ENCODE measurements at places on chromosomes 16 and 17.

DNA sequence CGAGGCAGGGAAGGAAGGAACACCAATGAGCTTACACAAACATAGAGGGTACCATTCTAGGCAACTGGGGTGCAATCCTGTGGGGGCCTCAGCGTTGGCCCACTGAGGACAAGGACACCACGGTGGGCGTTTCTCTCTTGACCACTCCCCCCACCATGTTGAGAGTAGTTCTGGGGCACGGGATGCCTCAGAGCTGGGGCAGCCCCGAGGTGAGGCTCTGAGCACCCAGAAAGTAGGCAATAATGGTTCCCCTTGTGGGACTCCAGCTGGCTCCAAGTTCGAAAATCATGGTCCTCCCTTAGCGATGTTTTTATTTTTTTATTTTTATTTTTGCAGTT lies 5.1 kb downstream of the PRSS21 start:
- DNase-seq: no peak

DNA sequence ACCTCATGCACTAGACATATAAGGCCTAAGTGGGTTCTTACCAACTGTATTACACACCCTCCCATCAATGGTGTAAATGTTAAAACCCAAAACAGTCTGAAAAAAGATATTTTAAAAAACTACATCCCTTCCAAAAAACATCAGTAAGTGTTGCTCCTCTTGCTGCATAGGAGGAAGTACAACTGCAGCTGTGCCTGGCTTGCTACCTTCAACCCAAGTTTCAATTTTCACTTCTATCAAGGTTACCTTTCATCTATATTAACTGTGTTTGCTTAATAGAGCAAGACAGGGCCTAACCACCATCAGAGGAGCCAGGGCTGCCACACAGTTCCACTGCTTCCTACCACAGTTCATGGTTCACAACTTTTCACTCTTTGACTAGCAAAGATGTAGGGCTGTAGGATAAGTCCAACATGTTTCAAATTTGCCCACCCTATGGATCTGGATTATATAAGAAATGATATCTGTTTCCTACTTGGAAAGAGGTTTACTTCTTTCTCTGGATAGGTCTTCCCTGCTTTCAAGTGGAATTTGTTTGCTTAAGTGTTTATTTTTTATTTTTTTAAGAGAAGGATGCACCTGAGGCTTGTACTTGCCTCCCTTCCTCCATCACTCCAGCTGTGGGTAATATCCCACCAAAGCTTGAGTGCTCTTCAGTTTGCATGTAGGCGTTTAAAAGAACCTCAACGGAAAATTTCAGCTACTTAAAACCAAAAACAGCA lies 56.7 kb downstream of the GRB7 start:
- DNase-seq: no peak

GRCh38 chr17:30939051-30939689 lies 17.4 kb downstream of the ADAP2 start:
- DNase-seq: no peak

- no peak for DNase-seq
These were observed 199.3 kb downstream of the NTN1 start for GRCh38 chr17:9220398-9221146.

DNA sequence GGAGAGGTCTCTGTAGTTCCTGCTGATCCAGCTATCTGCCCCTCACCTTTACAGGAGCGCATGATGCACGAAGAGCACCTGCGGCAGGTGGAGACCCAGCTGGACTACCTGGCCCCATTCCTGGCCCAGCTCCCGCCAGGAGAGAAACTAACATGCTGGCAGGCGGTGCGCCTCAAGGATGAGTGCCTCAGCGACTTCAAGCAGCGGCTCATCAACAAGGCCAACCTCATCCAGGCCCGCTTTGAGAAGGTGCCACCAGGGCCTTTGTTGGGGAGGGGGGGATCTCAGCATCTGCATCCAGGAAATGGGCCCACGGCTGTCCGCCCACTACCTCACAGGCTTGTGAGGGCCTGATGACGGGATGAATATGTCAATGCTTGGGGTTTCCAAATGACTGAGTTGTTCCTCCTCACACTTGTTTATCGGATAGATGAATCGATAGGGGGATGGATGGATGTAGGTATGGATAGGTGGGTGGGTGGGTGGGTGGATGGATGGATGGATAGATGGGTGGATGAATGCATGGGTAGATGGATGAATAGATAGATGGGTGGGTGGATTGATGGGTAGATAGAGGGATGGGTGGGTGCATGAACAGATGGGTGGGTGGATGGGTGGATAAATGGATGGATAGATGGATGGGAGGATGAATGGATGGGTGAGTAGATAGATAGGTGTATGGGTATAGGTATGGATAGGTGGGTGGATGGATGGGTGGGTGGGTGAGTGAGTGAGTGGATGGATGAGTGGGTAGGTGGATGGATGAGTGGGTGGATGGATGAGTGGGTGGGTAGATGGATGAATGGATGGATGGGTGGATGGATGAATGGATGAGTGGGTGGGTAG lies 7.0 kb upstream of the KATNB1 start:
- no peak for DNase-seq

- no peak for DNase-seq
These were observed 10.6 kb upstream of the NUDT16L1 start for GRCh38 chr16:4682616-4683254.

DNA sequence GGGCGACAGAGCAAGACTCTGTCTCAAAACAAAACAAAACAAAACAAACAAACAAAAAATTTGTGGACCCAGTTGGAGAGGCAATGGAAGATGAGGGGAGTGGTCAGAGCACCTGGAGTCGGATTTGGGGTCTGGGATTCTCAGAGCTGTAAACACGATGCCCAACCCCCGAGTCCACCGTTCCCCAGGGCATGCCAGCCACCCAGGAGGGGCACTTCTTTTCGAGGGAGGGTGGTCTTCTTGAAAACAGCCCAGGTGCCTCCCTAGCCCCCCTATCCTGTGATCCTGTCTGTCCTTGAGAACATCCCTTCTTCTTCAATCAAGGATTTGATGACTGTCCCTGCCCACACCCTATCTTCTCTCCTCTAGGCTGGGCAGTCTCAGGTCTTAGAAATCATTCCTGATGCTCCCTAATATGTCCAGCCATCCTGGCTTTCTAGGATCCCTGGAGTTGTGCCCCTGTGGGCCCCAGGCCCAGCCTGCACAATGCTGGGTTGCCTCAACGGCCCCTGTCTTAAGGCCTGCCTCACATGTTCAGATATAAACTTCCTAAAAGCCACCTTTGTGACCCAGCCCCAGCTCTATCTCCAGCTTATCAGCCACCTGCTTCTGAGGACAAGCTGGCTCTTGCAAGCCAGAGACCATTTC lies 3.1 kb upstream of the SLC13A2 start:
- DNase-seq: no peak

DNA sequence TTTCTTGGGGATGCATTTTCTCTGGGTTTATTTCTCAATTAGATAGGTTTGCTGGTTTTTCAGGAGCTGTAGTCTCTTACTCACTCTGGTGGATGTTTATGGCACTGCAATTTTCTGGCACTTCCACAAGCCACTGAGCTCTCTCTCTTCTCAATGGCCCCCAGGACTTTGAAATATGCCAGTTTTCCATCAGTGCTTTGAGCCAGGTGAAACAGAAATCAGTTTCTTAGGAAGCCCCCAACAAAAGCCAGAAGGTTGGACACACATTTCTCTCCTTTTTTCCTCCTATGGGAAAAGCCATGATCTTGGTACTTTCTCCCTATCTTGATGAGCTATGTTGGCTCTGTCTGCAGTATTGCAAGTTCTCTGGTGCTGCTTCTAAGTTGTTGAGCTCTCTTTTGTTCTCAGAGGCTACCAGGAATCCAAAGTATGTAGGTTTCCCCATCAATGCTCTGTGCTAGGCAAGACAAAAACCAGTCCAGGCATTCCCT lies 90.7 kb upstream of the SMIM36 start:
- no peak for DNase-seq

GRCh38 chr16:10850478-10850850 lies 26.5 kb upstream of the CIITA start:
- DNase-seq: no peak

DNA sequence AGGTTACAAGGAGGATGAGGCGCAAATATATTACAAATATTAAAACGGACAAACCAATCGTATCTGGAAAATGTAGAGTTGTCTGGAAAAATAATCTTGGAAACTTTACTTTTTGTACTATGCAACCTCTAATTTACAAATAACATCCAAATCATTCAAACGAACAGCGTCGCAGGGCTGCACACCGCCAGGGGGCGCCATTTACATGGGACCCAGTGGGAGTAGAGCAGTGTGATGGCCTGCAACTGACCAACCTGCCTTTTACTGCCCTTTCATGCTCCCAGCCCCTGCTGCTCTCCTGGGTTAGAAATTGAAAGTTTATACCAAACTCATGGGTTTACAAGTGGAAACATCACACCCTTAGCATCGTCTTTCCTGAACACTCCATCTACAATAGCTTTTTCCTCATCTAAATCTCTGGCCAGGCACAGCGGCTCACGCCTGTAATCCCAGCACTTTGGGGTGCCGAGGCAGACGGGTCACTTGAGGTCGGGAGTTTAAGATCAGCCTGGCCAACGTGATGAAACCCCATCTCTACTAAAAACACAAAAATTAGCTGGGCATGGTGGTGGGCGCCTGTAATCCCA lies 10.0 kb downstream of the PITPNC1 start:
- peak; percentile 16 for DNase-seq

DNA sequence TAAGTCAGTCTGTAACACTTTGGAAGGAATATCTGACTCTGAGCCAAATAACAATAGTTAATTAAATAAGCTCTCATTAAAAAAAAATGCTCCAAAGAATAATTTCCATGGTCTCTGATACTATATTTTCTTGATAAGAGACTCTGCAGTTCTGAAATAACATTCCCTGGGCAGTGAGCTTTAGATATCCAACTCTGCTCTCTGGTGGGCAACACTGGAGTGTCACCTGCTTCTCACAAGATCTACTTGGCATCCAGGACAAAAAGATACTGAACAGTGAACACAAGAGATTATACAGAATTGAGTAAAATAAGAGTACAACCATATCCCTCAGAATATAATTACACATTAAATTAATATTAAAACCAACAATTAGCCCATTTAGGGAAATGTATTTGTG lies 13.7 kb downstream of the BLMH start:
- DNase-seq: no peak

DNA sequence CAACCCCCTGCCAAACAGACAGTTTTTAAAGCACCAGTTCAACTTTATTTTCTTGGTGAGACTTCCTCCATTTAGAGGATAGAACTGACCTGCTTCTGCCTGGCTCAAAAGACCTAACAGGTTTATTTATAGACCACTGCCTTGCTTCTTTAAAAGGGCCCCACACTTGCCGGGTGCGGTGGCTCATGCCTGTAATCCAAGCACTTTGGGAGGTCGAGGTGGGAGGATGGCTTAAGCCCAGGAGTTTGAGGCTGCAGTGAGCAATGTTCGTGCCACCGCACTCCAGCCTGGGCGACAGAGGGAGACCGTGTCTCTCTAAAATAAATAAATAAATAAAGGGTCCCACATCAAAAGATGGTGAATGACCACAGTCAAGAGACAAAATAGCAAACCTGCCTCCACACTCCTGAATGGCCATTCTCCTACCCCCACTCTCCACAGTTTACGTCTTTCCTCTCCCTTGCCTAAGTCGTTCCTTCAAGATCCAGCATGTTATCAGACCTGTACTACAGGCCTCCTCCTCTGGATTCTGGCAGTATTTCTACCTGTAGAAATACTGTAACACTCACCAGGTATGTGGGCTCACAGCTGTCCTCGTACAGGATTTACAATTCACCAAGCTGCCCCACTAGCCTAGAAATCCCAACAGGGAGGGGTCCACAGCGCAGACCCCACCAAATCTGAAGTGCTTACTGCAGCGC lies 95.6 kb downstream of the SMG6 start:
- DNase-seq: no peak

DNA sequence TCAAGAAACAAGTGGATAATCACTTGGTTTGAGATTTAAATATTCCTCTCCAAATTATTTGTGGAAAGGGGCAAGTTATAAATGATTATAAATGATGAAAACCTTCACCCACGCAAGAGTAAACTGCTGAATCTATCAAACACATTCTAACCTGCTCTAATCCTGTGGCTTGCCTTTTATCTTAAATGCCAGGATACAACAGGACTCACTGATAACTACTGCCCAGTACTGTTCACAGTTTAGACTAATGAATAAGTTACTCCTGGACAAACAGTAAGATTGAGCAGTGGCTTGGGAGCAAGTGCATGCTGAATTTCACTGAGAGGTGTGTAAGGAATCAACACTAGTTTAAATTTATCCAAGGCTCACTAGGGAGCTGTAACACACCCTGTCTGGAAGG lies 31.1 kb downstream of the IGF2BP1 start:
- DNase-seq: no peak

DNA sequence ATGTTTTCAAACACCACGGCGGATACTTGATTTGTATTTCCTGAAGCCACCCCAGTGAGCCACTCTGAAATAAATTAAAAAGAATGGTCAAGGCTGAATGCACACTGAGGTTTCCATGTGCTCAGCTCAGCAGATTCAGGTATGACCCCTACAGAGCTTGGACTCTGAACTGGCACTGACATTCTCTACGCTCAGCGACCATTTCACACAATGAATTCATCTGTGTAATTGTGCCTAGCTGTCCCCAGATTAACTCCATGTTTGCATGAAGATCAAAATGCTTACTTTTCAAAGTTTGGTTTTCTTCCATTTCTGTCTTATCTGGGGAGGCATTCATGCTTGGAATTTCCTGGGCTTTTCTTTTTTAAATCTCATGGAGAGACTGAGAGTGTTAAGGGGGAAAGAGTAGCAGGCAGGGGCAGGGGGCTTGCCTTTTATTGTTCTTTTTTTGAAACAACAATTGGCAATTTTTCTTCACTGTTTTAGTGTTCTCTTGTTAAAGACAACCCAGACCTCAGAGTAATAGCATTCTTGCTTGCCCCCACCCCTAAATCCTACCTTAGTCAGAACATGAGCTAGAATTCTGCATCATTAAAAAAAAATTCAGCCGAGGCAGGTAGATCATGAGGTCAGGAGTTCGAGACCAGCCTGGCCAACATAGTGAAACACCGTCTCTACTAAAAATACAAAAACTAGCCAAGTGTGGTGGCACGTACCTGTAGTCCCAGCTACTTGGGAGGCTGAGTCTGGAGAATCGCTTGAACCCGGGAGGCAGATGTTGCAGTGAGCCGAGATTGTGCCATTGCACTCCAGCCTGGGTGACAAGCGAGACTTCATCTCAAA lies 85.5 kb upstream of the HNF1B start:
- DNase-seq: no peak

- no peak for DNase-seq
These were observed 507.8 kb upstream of the EEF2KMT start for GRCh38 chr16:5605404-5605803.

- DNase-seq: no peak
These were observed 27.9 kb upstream of the DBNDD1 start for GRCh38 chr16:90046971-90047713.

GRCh38 chr17:16486373-16487250 lies 5.4 kb downstream of the LRRC75A start:
- DNase-seq: peak; percentile 99

- DNase-seq: no peak
These were observed 32.5 kb downstream of the WIPF2 start for GRCh38 chr17:40251576-40251975.

GRCh38 chr16:30350134-30350871 lies 4.8 kb downstream of the CD2BP2 start:
- no peak for DNase-seq

GRCh38 chr16:28003923-28004322 lies 59.6 kb downstream of the GSG1L start:
- DNase-seq: no peak

Measured in NCI-H1105 (cell line).